HCEC 1CT (cell line): ENCODE measurements at places on chromosomes 11 and 22.

DNA sequence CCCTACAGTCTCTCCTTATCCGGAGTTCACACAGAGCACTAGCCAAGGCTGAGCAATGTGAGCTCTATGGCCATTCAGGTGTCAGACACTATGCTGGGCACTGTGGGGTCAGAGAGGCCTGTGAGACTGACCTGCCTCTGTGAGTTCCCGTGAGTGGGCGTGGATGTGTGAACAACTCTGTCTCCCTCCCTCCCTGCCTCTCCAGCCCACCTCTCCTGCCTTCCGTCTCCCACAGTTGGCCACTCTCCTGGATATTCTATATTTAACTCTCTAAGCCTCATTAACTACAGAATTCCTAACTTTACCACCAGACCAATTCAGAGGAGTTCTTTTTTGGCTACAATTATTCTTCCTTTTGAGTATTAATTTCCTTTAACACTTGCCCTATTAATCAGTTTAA is 191.6 kb upstream of the NCAM1 start:
- DNase-seq, result no peak

GRCh38 chr11:12461516-12461915 is 84.1 kb downstream of the PARVA start:
- no peak for DNase-seq

GRCh38 chr11:124277804-124278203 is 21.6 kb downstream of the OR8G5 start:
- DNase-seq, result peak; percentile 47

DNA sequence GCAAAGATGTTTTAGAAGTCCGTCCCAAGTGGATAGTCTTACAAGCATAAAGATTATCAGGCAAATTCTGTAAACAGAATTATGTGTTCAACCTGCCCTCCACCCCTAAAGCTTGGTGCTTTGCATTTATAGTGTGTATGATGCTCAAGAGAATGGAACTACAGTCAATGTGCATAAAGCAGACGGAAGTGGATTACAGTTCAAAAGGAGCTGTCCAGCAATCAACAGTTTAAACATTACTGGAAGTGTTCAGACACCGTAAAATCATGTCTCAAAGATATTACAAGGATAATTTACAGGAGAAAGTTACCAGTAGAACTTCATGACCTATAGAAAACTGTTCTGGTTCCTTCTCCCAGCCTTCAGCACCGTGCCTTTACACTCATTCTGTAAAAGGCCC is 1.0 kb downstream of the RIC3 start:
- no peak for DNase-seq

DNA sequence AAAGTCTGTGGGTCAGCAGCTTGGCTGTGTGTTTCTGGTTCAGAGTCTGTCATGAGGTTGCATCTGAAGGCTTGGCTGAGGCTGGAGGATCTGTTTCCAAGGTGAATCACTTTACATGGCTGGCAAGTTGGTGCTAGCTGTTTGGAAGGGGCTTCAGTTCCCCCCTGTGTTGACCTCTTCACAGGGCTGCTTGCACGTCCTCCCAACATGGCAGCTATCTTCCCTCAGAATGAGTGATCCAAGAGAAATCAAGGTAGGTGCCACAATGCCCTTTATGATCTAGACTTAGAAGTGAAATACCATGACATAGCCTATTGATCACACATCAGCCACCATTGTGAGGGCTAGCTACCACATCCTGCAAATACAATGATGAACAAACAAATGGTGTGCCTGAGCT is 9.9 kb downstream of the APOA4 start:
- DNase-seq, result no peak

GRCh38 chr11:102469196-102469821 is 16.7 kb upstream of the TMEM123 start:
- no peak for DNase-seq

- DNase-seq, result no peak
Observed at GRCh38 chr11:73971175-73971719, 11.4 kb downstream of the UCP2 start.

GRCh38 chr22:35947794-35948425 is 80.7 kb downstream of the RBFOX2 start:
- DNase-seq, result peak; percentile 45

- peak; percentile 59 for DNase-seq
Observed at GRCh38 chr22:37726241-37726887, 29.5 kb downstream of the TRIOBP start.

DNA sequence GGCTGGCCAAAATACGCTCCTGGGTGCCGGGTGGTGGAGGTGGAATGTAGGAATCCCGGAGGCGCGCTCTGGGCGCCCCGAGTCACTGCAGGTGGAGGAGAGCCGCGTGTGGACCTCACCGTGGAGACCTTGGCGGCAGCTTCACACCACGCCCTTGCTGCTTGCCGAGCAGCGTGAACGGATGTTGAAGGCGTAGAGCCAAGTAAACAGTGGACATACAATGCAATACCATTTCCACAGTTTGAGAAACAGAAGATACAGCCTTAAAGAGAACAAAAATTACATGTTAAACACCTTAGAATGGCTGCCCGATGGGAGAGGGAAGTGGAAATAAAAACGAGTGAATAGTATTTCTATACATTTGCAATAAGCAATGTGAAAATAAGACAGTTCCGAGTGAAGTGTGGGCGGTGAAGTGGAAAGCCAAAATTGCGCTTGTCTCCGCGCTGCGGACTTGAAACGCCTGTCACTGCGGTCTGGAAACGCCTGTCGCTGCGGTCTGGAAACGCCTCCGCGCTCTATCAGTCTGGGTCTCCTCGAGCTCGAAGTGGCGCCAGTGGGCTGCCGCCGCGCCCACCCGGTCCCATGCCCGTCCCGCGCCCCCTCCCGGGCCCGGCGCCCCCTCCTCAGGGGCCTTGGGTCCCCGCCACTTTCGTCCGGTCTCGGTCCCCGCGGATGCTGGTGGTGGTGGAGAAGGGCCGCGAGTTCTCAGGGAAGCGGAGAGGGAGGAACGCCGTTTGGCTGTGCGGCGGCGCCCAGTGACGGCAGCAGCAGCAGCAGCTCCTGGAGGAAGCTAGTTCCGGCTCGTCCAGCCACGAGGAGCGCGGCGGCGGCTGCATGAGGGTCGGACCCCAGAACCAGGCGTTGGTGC is 1.6 kb downstream of the NCR3LG1 start:
- peak; percentile 85 for DNase-seq

- DNase-seq, result no peak
Observed at GRCh38 chr11:117110294-117110950, 12.2 kb upstream of the SIK3 start.

DNA sequence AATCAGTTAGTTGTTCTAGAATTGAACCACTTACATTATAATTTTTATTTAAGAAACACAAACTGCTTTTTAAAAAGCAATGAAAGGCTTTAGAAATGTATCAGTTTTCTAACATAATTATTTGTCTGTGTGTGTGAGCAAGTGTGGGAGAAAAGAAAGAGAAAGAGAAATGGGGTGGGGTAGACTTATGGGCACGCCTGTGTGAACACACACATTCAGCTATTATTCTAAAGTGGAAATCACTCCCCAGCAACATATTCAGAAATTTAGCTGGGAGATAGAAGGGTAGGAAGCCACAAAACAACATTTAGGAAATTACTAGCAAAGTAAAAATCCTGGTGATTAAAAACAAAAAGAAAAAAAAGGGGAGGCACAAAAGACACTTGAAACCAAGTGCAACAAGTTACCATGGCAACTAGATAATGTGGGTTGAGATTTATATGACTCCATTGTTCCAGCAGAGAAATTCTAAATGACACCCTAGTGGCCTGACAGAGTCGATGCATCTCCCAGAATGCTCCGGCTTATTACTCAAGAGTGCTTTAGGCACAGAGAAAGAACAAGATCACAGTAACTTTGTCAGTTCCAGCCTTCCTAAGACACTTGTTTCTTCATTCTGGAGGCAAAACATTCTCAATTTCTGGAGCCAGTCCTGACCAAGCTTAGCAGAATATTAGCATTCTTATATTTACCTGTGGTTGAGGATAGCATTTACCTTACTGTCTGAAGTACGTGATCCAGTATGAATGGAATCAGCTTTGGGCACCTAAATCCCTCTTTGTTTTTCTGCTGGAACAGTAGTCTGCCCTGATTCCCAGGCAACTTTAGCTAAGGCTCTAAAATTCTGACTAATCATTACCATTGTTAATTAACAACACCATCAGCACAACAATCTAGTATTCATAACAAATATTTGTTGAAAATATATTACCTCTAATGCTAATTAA is 444.4 kb downstream of the DLG2 start:
- peak; percentile 69 for DNase-seq

- DNase-seq, result no peak
Observed at GRCh38 chr22:50683994-50684371, 11.4 kb downstream of the SHANK3 start.

DNA sequence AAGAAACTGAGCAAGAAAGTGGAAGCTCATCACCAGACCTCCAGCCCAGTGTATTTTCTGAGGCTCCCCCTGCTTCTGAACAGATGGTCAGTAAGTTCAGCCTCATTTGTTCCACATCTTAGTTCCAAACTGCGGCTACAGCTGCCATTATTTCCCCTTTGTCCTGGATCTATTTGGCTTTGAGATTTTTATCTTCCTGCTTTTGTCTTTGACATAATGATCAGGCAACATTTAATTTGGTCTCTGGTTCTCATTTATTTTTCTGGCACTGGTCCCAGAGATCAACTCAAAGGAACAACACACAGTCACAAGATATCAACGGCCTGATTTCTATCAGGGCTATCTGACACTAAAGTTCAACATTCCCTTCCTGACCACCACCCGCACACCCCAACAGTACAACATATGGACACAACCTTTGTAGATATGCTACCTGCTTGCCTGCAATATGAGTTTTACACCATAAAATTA is 137.5 kb downstream of the FAM76B start:
- DNase-seq, result no peak

DNA sequence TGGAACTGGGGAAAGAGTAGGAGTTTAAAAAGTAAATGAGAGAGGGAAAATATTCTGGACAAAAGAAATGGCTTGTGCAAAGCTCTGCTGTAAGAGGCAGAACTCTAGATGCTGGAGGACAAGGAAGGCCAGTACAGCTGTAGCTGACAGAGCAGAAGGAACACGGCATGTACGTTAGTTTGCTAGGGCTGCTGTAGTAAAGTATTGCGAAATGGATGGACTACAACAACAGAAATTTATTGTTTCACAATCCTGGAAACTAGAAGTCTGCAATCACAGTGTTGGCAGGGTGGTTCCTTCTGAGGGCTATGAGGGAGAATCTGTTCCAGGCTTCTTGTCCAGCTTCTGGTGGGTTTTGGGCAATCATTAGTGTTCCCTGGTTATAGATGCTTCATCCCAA is 454.4 kb downstream of the NTM start:
- peak; percentile 75 for DNase-seq

DNA sequence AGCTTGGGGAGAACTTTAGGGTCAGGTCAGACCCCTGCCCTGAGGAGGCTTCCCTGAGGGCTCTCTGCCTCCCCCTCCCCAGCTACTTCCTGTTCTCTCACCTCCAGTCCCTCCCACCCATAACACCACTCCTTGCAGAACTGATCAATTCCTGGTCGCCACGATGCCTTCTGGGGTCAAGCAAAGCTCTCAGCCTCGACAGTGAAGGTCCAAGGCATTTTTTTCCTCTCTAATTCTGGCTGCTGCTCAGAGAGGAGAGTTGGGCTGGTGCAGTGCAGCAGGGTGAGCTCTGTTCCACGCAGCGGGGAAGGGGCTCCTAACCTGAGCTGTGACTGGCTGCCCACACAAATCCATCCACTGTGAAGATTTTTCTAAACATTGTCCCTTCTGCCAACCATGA is 628.4 kb downstream of the BRD1 start:
- DNase-seq, result no peak

DNA sequence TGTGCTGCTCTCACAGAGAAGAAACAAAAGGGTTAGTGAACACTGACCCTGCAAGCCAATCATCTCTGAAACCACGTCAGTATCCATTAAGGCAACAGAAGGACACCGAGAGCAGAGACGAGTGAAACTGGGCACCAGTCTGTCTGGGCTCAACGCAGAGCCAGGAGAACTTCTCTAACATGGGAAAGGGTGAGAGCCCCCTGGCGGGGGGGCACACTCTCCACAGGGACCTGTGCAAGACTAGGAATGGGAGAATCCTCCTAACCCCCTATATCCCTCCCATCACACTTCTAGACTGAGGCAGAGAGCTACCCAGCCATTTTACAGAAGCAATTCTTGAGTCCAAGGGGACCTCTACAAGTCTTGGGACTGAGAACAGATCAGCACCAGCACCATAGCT is 285.8 kb downstream of the SOX6 start:
- no peak for DNase-seq

DNA sequence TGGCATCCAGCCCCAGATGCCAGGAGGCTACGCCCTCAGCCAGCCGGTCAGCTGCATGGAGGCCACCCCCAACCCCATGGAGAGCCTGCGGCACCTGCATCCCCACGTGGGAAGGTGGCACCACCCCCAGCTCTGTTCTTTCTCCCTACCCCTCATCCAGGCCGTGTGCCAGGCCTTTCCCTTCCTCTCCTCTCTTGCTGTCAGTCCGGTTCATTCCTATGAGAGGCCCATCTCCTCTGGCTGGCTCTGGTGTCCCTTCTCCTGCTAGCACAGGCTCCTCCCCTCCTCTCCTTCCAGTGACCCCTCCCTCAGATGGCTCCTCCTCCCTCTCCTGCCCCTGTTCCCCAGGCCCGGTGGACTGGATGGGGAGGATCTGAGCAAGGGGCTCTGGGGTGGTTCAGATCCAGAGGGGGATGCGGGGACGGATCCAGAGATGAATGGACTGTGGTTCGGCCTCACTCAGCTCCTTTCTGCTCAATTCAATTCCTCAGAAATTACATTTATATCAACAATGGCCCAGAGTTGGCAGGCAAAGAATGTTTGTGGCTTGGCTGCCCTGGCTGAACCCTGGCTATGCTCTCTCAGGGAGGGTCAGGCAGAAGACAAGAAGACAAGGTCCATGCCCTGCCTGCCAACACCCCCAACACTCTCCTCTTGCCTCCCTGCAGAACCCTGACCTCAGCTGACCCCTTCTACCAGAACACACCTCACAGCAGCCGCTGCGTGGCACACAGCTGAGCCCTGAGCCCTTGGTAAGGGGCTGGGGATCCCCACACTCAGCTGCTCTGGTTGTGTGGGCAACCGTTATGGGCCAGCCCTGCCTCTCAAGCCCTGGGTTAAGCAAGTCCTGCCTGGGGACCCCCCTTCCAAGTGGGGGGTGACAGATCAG is 18.5 kb upstream of the LRRC10B start:
- no peak for DNase-seq

GRCh38 chr11:98701541-98701940 is 319.2 kb upstream of the CNTN5 start:
- DNase-seq, result no peak

GRCh38 chr22:17314487-17314886 is 54.8 kb upstream of the CECR2 start:
- DNase-seq, result no peak

- no peak for DNase-seq
Observed at GRCh38 chr11:126645186-126645585, 289.7 kb downstream of the ST3GAL4 start.

DNA sequence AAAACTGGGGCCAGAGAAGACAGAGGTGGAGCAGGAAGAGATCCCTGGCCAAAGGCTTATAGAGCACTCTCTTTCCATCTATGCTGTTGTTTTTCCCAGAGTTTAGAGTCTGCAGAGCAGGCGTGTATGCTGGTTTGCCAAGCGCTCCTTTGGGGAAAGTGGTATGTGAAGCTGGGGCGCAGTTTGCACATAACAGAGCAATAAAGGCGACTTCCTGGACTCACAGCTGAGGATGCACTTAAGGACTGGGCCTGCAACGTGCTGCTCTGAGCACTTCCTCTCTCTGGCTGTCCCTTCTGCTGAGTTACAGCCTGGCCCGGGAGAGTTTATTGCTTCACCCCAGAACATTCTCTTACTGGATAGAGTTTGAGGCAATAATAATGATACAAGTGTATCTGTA is 41.7 kb downstream of the THAP12 start:
- no peak for DNase-seq

- no peak for DNase-seq
Observed at GRCh38 chr22:44247923-44248892, 64.5 kb downstream of the SHISAL1 start.
